ENCODE measurements at places on chromosomes 13 and 19.
A peak's percentile ranks its signal among the peaks of the same experiment; 100 is the strongest.

DNA sequence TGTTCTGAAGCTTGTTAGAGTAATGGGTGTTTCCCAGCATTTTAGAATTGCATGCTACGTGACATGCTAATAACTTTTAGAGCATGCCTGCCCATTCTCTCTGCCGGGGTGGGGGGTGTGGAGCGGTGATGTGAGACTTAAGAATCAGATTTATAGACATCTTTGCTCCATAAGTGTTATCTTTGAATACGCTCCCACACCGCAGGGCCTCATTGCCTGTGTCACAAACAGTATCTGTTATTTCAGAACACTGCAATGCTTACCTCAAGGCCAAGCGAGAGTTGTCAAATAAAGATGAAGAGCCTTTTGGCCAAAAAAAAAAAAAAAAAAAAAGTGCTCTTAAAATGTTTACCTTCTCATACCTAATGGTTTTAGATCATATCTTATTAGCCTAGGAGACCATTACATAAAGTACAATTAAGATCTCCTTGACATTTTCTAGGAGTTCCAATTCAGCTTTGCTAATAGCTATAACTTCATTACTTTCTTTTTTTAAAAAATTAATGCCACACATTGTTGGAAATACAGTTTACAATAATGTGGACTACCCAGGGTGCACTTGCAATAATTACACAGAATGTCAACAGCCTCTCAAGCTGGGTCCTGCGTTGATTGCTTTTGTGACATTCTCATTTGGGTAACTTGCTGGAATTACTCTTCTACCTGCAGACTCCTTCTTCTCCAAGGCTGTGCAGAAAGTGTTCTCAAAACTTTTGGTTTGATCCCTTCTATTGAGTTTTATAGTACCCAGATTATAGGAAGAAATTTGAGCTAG lies 525.3 kb downstream of the KLF12 start:
- DNase-seq = peak; percentile 59

GRCh38 chr19:35556846-35557538 lies 6.5 kb downstream of the ATP4A start:
- DNase-seq = no peak

DNA sequence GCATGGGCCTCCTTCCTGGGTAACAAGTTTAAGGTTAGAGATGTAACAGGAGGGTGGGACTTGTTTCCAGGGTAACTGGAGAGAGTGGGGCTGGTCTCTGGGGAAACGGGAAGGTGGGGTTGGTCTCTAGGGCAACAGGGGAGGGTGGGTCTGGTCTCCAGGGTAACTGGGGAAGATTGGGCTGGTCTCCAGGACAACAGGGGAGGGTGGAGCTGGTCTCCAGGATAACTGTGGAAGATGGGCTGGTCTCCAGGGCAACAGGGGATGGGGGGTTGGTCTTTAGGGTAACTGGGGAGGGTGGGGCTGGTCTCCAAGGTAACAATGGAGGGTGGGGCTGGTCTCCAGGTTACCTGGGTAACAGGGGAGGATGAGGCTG lies 36.5 kb downstream of the SPTBN4 start:
- peak; percentile 77 for DNase-seq

DNA sequence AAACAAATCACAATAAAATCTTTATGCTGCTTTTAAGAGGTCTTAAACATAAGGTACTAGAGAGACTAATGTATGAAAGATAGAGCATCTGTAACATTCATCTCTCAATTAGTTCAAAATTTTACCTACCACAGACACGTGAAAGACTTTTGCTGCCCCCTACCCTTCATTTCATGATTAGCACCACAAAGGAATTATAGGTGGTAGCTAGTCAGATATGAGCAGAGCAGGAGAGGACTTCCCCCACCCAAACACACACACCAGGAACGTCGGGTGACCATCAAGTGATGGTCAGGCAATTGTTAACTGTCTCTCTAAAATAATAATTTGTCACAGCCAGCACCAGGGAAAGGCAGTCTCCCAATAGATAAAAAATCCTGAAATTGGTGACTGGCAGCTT lies 1531.7 kb upstream of the SPRY2 start:
- peak; percentile 27 for DNase-seq
